ENCODE measurements at places on chromosomes 12 and 14. TPM values are rescaled to one million over a fixed set of nuclear protein-coding genes. Genes with fewer than 3 reads are reported as not detected.

The EDDM3A gene
- total RNA-seq: not detected

The MUCL1 gene
- total RNA-seq: not detected

The TAS2R46 gene
- 1.2 TPM for total RNA-seq

The TC2N gene
- total RNA-seq: 178 TPM

The PLA2G1B gene
- not detected for total RNA-seq

The AICDA gene
- not detected for total RNA-seq

The ABCB9 gene
- total RNA-seq: 4.1 TPM

The TAMALIN gene
- total RNA-seq: 491 TPM

The MEG3 gene
- 0.21 TPM for total RNA-seq

The ANKS1B gene
- total RNA-seq: 0.35 TPM

The SLC39A2 gene
- total RNA-seq: not detected

The MLXIP gene
- total RNA-seq: 86.0 TPM

The KRT83 gene
- not detected for total RNA-seq

The PRKD1 gene
- total RNA-seq: not detected

The MAP1LC3B2 gene
- 0.89 TPM for total RNA-seq

The PPP1R1A gene
- not detected for total RNA-seq

The MYL2 gene
- total RNA-seq: not detected

The ANO2 gene
- not detected for total RNA-seq

The MYH6 gene
- not detected for total RNA-seq

The KRT82 gene
- not detected for total RNA-seq

The CIDEB gene
- 14.5 TPM for total RNA-seq

The PLBD1 gene
- total RNA-seq: 5.1 TPM

The IL22 gene
- total RNA-seq: 0.50 TPM

The CLEC6A gene
- total RNA-seq: not detected

The KLRG1 gene
- total RNA-seq: 9.9 TPM

The FOXA1 gene
- total RNA-seq: not detected

All from T-helper 17 cell (primary cell).